ELR (cell line): ENCODE measurements at places on chromosomes 4 and X.

DNA sequence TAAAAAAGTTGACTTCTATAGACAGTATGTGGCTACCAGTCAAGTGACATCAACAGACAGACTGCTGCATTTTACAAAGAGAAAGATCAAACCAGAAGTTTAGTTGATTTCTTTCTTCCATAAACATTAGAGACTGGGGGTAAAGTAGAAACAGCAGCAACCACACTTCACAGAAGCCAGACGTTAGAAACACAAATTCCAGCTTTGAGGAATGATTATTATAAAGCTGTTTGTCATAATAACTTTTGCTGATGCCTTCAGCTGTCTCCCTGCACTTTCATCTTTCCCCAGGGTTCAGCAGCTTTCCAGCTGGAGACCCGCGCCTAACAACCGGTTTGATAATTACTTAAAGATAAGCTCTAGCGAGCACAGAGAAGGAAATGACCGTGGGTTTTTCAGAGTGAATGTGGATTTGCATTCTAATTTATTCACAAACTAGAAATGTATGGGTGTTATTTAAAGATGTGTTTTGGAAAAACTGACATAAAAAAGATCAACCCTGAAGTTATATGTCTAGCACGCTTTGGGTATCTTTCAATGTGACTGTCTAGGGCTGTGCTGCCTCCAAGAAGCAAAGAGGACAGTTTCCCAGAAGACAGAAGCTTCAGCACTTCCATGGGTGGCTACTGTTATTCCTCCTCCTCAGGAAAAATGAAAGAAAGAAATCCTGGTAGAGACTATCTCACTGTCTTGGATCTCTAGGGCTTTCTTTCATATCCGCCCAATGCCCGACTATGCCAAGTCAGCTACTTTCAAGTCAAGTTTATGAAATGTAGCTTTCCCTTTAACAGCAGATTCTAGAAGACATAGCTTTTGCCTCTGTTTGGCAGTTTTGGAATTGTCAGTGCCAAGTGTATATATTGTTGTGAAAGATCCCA, 15.0 kb upstream of the ENAM start:
- no peak for DNase-seq

- no peak for DNase-seq
These were observed 141.5 kb upstream of the RBPJ start for GRCh38 chr4:26179316-26179760.

- DNase-seq, result no peak
These were observed 50.1 kb downstream of the STARD8 start for GRCh38 chrX:68697465-68698125.

GRCh38 chr4:102901804-102902203, 33.0 kb downstream of the CISD2 start:
- no peak for DNase-seq

- no peak for DNase-seq
These were observed 479.5 kb upstream of the AGA start for GRCh38 chr4:177921715-177922114.

GRCh38 chr4:181594188-181594587, 649.0 kb upstream of the TENM3 start:
- DNase-seq, result no peak

DNA sequence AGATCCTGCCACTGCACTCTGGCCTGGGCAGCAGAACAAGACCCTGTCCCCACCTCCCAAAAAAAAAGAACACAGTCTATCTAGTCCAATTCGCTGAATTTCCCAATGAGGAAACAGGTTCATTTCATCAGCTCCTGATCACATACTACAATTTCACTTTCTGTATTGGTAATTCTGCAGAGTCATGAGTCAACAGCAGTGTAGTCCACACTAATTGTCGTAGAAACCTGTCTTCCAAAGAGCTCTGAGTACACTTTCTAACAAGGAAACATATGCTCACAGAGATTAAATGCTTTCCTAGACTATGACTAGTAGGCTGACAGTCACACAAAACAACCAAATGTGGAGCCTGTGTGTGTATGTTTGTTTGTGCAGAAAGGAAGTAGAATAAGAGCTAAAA, 91.9 kb downstream of the GPC4 start:
- no peak for DNase-seq

GRCh38 chr4:187724456-187724855, 271.1 kb upstream of the ZFP42 start:
- DNase-seq, result no peak

DNA sequence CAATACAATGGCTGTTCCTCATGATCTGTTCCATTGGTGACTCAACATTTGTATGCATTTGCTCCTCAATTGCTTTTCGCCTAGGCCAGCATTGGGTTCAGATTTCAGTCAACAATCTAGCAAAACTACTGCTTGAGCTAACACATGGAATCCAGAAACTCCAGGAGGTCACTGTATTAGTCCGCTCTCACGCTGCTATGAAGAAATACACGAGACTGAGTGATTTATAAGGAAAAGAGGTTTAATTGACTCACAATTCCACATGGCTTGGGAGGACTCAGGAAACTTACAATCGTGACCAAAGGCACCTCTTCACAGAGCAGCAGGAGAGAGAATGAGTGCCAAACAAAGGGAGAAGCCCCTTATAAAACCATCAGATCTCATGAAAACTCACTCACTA, 67.1 kb downstream of the RXFP1 start:
- DNase-seq, result no peak

GRCh38 chr4:179095585-179096221, 1653.5 kb upstream of the AGA start:
- peak; percentile 49 for DNase-seq

DNA sequence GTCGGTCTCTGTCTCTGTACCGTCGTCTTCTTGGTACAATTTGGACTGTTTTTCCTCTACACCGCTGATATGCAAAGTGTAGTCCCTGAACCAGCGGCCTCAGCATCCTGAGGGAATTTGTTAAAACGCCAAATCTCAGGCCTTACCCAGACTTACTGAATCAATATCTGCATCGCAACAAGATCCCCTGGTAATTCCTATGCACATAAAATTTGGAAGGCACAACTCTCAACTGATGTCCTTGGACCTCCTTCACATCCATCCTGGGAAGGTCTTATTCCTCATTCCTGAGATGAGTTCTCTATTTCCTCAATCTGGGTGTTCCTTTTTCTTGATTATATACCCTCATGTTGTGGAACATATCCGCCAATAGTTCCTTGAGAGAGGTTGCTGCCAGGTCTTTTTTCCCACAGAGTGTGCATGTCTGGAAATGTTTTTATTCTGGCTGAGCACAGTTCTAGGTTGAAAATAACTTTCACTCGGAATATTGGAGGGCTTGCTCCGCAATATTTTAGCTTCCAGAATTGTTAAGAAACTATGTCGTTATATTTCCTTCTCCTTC, 738 bp upstream of the HPF1 start:
- DNase-seq, result no peak

- DNase-seq, result no peak
These were observed 6.5 kb downstream of the BBS7 start for GRCh38 chr4:121863799-121864198.

GRCh38 chr4:5703831-5704230, 4.5 kb downstream of the EVC2 start:
- DNase-seq, result no peak

- DNase-seq, result no peak
These were observed 45.0 kb upstream of the RAB40AL start for GRCh38 chrX:102892103-102892502.

GRCh38 chr4:18480928-18481327, 459.4 kb upstream of the LCORL start:
- DNase-seq, result no peak

GRCh38 chr4:61427099-61427817, 227.1 kb downstream of the ADGRL3 start:
- no peak for DNase-seq

DNA sequence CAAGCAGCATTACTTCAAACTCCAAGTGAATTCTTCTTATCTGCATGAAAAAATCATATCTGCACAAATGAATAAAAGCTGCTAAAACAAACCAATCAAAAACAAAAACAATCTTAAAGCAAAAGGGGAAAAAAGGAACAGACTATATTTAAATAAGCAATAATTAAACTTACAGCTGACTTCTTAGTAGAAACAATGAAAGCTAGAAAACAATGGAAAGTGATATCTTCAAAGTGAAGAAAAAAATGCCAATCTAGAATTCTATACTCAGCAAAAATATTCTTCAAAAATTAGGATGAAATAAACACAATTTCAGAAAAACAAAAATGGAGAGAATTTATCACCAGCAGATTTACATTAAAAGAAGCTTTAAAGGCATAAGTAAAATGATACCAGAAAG, 20.0 kb downstream of the STBD1 start:
- no peak for DNase-seq

GRCh38 chrX:109619771-109620170, 5.2 kb downstream of the KCNE5 start:
- DNase-seq, result no peak

GRCh38 chrX:131987252-131987651, 35.9 kb upstream of the STK26 start:
- DNase-seq, result no peak
